GM23248 (cell line): ENCODE measurements at places on chromosomes 12 and 14. TPM values are rescaled to one million over a fixed set of nuclear protein-coding genes. Genes with fewer than 3 reads are reported as not detected.

GRCh38 chr14:68292441-68293215, 473.0 kb downstream of the RAD51B start:
- peak; percentile 54 for DNase-seq

The TNFRSF1A gene
- total RNA-seq, result 247 and 343 TPM in 2 replicates

GRCh38 chr14:24110060-24110459, 4.5 kb upstream of the DCAF11 start:
- DNase-seq, result no peak

- no peak for DNase-seq
Measured at GRCh38 chr12:38144601-38145436, 171.8 kb upstream of the ALG10B start.

DNA sequence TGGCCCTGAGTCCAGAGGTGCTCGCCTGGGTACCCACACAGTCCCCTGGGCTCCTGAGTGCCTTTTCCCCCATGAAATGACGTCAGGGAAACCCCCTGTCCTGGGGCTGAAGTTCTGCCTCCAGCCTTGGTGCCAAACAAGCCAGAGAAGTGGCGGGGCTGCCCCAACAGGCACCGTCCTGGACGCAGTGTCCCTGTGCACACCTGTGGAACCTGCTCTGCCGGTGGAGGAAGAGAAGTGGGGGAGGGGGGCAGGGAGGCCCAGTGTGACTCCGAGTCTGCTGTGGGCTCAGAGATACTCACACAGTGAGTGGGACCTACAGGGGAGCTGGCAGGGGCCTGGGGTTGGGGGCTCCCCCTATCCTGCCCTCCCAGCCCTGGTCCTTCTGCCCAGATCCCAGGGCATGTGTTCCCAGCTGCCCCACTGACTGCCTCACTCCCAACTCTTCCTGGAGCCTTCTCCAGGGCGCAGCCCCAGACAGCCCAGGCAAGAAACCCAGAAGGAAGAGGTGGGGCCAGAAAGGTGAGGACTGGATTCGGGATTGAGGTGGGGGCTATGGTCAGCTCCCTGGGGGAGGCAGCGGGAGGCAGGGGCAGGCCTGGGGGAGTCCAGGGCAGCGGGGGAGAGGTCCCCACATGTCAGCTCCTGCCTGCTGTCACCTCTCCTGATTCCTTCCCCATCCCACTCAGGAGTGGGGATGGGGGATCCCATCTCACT, 24.7 kb downstream of the CCDC85C start:
- no peak for DNase-seq

GRCh38 chr12:26701604-26702215, 131.3 kb downstream of the ITPR2 start:
- DNase-seq, result peak; percentile 64

The CCDC175 gene
- total RNA-seq, result not detected in 2 replicates

GRCh38 chr14:69519204-69520100, 34.9 kb downstream of the PLEKHD1 start:
- DNase-seq, result no peak

DNA sequence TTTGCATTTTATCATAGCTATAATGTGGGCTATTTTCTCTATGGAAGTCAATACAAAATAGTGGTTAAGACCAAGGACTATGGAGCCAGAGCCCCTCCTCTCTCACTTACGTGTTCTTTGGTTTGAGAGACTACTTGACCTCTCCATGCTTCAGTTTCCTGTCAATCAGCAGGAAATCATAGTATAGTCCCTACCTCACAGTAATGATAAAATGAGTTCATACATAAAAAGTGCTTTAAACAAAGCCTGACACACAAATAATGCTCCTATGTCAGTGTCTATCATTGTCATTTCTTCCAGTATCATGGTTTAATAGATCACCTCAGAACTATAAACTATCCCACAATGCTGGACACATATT, 90.4 kb downstream of the MED13L start:
- DNase-seq, result no peak

DNA sequence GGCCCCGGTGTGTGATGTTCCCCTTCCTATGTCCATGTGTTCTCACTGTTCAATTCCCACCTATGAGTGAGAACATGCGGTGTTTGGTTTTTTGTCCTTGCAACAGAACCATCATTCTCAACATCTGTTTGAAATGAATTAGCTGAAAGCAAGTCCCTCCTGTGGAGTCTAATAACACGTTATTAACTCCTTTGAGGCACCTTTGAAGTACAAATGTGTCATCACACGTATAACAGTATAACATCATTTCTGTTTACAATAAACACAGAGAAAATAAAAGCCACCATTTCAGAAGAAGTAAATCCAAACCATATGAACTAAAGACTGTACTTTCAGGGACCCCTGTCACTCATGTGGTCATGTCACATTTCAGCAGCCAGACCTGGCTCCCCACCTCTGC, 198.5 kb downstream of the STXBP6 start:
- DNase-seq, result no peak

- DNase-seq, result no peak
Measured at GRCh38 chr14:42947991-42948390, 1341.3 kb downstream of the LRFN5 start.

DNA sequence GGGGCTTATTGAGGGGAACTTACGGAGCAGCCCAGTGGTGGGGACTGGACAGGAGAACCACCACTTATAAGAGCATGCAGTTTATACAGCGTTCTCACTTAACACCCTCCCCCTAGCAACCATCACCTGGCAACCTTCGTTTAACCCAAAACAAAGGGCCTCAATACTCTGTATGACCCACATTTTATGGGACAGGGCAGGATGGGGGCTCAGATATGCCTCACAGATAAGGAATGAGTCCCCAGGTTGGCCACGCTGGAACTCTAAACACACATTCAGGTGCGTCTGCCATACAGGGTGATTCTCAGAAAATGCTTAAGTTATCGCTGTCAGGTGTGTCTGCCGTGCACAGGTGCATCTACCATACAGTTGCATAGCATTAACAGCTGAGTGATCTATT, 99.2 kb downstream of the GCH1 start:
- no peak for DNase-seq

The ITGA5 gene
- total RNA-seq, result 496 and 541 TPM in 2 replicates

The LALBA gene
- not detected in 2 replicates for total RNA-seq

DNA sequence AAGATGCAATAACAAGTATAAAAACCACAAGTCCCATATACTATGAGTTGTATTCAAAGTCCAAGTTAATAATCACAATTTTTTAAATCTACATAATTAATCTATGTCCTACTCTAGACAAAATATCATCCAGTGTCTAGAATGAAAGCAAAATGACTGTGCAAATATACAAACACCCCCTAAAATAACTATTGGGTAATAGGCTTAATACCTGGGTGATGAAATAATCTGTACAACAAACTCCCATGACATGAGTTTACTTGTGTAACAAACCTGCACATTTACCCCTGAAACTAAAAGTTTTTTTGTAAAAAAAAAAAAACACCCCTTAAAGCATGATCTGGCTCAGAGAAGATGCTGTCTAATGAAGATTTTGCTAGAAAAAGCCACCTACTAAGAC, 4.2 kb downstream of the TAS2R42 start:
- DNase-seq, result no peak

- DNase-seq, result peak; percentile 40
Measured at GRCh38 chr12:90515199-90516175, 439.5 kb downstream of the CCER1 start.

- peak; percentile 46 for DNase-seq
Measured at GRCh38 chr12:110286623-110287022, 5.6 kb downstream of the ATP2A2 start.
